ENCODE measurements at places on chromosomes 12 and 14. TPM values are rescaled to one million over a fixed set of nuclear protein-coding genes. Genes with fewer than 3 reads are reported as not detected.

DNA sequence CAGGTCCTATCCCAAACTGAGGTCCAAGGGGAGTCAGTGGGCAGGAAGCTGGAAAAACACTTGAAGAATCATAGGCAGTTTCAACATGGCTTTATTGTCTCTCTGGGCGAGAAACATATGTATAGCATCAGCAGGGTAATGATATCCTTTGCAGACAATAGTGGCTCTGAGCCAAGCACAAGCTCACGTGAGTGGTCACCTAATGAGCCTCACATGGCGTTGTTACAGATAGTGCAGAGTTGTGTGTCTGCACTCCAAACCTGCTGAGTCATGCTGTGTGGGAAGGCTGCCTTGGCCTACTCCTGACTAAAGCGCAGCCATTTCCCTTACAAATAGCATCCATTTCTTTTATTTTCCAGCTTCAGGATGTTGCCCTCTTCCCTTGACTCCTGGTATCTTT, 105.2 kb upstream of the SYT1 start:
- peak; percentile 5 for DNase-seq

DNA sequence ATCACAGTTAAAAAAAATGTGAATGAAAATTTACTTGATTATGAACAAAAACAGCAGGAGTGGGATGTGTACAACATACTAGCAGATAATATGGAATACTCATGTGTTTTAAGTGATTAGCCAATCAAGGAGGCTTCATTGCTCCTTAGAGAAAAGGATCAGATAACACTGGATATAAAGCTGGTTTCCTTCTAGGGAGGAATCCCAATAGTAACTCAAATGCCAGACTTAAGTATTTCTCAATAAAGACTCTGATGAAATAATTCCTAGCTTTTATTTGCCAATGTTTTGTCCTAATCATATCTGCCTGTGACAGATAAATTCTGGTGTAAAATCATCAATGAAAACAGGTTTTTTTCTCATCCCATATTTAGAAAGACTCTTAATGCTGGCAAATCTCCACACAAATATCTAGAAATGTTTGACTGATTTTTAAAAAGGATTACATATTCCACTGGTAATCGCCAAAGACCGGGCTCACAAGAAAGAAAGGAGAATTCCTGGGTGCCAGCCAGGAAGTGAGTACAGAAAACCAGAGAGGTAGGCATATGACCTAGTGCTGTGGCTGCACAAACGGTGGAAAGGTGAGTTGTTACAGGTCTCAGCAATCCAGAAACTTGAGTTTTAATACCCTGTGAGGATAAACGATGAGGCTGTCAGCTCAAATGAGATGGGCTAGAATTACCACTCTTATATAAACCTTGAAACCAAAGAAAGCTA, 108.6 kb upstream of the TTC7B start:
- DNase-seq = peak; percentile 56

The LRRK2 gene
- 2.9 TPM for total RNA-seq

The LRP1-AS gene
- total RNA-seq = not detected

- no peak for DNase-seq
These were observed 55.7 kb upstream of the FRMD6 start for GRCh38 chr14:51595881-51596455.

DNA sequence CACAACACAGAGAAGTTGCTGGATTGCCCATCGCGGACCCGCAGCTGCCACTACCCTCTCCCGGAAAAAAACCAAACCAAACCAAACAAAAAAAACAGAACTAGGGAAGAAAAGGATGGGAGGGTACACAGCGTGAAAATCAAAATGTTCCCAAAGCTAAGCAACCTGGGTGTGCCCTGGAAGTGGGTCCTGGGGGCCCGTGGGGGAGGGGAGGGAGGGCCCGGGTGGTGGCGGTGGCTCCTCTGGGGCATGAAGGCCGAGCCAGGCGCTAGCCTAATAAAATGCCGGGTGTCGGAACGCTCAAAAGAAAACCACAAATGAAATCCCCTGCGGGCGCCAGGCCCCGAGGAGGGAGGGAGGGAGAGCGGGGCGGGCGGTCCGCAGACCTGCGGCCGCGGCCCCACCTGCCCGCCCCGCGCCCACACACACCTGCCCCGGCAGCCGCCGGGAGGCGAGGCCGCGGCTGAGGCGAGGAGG, 787 bp downstream of the HECTD4 start:
- DNase-seq = peak; percentile 27
